WTC11 (cell line): ENCODE measurements at places on chromosomes 11 and 22. TPM values are rescaled to one million over a fixed set of nuclear protein-coding genes. Genes with fewer than 3 reads are reported as not detected.

Gene ACTN3
- total RNA-seq = 18.5 to 20.4 TPM (median 19.2 TPM) in 3 replicates

DNA sequence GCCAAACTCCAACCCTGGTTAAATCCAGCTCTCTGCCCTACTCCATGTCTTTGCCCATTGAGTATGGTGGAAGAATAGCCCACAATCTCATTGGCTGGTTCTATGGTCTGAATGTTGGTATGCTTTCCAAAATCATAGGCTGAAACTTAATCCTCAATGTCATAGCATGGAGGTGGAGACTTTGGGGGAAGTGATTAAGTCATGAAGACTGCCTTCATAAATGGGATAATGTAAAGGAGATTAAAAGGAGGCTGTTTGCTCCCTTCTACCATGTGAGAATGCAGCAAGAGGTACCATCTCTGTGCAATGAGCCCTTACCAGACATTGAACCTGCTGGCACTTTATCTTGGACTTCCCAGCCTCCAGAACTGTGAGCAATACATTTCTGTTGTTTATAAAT is 54.4 kb upstream of the FDX1 start:
- no peak for DNase-seq

DNA sequence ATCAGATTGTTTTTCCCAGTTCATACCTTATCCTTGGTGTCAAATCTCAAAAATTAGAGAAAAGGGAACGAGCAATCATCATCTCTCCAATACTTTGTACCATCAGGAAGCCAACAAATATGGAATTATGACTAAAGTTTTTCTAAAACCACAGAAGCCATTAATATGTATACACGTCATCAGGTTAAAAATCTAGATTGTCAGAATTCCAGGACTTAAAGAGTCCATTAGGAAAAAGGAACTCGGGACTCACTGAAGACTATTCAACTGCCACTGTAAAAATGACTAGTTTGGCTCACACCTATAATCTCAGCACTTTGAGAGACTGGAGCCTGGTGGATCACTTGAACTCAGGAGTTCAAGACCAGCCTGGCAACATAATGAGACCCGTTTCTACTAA is 344.4 kb upstream of the LRRC4C start:
- DNase-seq = no peak

Gene CNTN5
- 0.07 TPM in 1 of 3 replicates, not detected in the others for total RNA-seq

DNA sequence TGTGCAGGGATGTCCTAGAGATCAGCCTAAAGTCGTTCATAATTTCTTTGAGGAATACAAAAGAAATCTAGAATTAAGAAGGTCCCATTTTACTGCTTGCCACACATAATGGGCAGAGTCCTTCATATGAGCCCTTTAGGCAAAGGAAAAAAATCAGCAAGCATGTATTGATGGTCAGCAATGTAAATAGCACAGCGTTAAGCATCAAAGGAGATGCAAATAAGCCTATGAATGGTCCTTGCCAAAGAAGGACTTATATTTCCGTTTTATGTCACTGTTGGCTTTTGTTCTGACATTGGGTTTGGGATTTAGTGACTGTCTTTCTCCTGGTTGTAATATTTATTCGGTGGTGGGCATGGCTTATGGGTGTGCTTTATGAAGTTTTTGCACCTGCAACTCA is 69.8 kb downstream of the CD44 start:
- DNase-seq = no peak
